ENCODE measurements at places on chromosomes 2 and 18. TPM values are rescaled to one million over a fixed set of nuclear protein-coding genes. Genes with fewer than 3 reads are reported as not detected.

DNA sequence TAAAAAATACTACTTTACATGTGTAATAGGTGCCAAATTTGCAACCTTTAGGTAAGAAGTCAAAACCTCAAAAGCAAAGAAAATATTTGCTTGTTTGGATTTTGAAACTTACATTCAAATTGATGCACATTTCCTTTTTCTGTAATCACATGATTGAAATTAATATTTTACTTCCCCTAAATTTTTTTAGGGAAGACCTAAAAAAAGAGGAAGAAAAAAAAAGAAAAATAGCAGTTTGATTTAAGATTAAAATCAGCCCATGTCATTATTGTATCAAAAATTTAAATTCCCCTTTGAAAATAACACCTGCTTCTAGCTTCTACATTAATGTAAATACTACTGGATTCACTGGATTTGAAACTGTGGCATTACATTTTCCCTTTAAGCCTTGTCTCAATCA lies 68.2 kb upstream of the STON1 start:
- no peak for DNase-seq

BOLL gene
- total RNA-seq, result not detected

- DNase-seq, result no peak
Measured at GRCh38 chr2:177256695-177257094, 7.8 kb downstream of the NFE2L2 start.

DNA sequence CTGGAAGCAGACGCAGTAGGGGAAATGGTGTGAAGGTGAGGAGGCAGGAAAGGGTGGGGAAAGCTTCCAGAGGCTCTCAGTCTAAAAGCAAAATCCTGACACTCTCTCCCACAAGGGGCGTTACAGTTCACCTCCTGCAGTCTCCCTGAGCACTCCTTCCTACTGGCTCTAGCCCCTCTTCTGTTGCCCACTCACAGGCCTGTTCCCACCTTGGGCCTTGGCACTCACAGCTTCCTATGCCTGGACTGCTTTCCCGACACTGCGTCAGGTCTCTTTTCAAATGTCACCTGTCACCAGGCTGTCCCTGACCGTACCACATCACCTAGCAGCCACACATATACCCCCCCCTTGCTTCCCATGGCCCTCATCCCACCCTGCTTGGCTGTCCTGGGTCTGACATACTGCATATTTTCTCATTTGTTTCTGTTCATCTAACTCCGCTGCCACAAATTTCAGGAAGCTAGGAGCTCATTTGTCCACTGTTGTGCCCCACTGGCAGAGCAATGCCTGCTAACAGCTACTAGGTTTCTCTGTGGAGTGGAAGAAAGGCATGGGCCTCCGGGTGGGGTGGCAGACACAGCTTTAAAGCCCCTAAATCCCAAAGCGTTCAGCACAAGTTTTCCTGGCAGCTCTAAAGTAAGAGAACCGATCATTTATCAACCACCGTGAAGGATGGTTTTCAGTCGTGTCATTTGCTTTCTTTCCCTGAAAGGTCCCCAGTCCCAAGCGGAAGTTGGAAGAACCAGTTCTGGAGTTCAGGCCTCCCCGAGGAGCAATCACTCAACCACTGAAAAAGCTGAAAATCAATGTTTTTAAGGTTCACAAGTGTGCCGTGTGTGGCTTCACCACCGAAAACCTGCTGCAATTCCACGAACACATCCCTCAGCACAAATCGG lies 118.8 kb downstream of the ZNF532 start:
- no peak for DNase-seq

CAPN14 gene
- 0.09 TPM for total RNA-seq

- DNase-seq, result peak; percentile 58
Measured at GRCh38 chr2:170505631-170506275, 209.4 kb upstream of the SP5 start.

DNA sequence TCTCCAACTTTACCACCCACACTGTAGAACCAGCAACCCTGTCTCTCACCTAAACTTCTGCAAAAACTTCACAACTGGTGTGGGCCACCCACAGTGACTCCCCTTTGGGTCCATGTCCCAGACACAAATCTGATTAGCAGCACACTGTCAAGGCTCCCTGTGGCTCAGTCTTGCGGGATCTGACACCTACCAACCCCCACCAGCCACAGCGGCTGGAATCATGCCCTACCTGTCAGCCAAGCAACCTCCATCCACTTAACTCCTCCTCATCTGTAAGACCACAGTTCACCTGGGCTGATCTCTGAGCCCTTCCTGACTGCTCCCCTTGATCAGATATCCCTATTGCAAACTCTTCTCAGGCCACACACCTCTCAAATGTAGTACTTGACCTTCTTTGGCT lies 14.6 kb downstream of the TCF4 start:
- no peak for DNase-seq

GRCh38 chr2:163319006-163319405 lies 416.8 kb downstream of the FIGN start:
- DNase-seq, result no peak

GRCh38 chr2:201383136-201383535 lies 26.0 kb upstream of the FLACC1 start:
- no peak for DNase-seq

ANKRD62 gene
- 0.73 TPM for total RNA-seq

GRCh38 chr2:65055422-65056214 lies 598 bp upstream of the CEP68 start:
- DNase-seq, result peak; percentile 69

CWC22 gene
- 12.3 TPM for total RNA-seq

DNA sequence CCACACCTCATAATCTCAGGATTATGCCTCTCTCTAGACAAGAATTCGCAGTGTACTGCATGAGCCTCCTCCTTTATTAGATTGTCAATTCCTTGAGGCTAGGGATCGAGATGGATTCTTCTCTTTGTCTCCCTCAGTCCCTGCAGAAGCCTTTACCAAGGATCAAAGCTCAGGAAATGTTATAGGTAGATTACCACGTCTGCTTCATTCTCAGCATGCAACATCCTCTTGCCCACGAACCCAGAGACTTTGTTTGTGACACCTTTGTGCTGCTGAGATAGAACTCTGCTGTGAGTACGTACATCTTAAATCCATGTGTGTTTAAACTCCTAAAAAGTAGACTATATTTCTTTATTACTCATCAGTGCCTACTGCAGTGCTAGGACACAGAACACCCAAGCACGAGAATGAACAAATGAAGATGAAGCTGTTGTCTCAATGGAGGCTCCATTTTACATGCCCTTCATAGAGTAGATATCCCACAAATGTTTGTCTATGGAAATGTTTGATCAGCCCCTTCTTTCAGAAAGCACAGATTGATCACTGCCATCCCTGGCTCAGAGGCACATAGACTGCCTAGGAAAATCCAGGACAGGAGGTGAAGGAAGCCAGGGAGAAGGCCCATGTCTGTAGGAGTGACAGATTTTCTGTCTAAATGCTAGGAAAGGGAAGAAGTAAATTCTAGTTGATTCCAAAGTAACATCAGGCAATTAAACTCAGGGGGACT lies 98.8 kb upstream of the KLHL29 start:
- DNase-seq, result no peak

SERPINB13 gene
- total RNA-seq, result not detected

PSMA8 gene
- total RNA-seq, result not detected

KCNE4 gene
- total RNA-seq, result 0.76 TPM

- DNase-seq, result no peak
Measured at GRCh38 chr2:224948859-224949258, 93.4 kb downstream of the DOCK10 start.

DNA sequence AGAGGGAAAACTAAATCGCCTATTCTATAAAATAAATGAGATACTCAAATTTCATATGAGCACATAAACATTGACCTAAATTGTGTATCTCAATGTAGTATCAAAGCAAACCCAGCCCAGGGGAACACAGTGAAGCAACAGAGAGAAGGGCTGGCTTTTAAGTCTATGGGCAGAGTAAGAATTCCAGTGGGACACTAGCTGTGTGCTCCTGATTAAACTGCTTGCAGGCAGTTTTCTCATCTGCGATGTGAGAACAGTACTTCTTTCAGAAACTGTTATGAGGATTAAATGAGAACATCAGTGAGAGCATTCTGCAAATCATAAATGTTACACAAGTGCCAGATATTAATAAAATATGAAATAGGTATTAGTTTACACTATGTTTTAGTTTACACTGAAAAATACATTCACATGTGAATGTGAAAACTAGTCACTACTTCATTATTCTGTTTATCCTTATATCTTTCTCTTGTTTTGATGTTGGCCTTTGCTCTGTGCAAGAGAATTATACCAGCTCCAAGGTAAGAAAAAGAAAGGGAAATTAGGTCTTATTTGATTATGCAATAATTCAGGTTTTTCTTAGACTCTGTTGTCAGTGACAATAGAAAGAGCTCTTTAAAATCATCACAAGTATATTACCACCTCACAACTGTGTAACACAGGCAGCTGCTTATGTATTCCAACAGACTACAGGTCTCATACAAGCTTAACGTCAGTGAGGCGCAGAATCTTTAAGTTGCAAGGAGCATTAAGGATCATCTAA lies 47.5 kb downstream of the GAREM1 start:
- no peak for DNase-seq

DNA sequence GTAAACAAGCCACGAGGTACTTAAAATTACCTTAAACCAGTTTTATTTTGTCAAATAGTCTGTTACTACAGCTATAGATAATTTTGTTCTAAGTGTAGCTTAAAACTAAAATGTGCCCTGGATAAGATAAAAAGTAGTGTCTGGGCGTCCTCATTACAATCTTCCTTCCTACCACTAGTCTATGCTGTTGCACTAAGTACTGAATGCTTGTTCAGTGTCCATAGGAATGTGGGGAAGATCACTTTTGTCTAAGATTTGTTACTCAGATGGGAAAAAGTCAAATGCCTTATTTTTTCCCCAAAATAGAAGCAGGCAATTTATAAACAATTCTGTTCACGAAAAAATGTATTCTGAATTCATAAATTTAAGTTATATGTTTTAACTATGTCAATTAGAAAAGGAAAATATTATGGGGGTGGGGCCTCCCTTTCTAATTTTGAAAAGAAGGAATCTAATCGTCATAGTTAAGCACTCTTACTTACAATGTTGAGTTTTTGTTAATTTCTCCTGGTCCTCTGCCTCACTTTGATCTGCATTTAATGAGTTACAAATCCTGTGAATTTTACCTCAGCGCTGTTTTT lies 140.4 kb upstream of the VRK2 start:
- no peak for DNase-seq

COLEC12 gene
- 6.4 TPM for total RNA-seq

DNA sequence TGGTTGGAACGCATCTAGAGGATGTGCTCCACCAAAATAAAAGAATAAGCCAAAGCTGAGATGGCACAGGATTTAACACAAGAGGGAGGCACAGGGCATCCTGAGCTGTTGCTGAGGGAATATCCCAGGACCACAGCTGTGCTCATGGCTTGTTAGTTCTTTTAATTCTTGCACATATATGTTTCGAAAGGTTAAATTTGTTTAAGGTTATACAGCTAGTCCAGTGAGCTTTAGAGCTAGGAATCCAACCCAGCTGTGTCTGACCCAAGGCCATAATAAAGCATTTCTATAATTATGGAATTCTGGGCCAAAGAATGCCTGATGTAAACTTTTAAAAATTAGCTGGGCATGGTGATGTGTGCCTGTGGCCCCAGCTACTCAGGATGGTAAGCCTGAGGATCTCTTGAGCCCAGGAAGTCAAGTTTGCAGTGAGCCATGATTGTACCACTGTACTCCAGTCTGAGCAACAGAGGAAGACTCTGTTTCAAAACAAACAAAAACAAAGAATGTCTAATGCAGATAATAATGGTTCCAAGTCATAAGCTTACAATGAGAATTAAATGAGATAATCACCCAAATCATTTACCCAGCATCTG lies 66.4 kb upstream of the CCBE1 start:
- DNase-seq, result no peak

FEZ2 gene
- 54.4 TPM for total RNA-seq

DNA sequence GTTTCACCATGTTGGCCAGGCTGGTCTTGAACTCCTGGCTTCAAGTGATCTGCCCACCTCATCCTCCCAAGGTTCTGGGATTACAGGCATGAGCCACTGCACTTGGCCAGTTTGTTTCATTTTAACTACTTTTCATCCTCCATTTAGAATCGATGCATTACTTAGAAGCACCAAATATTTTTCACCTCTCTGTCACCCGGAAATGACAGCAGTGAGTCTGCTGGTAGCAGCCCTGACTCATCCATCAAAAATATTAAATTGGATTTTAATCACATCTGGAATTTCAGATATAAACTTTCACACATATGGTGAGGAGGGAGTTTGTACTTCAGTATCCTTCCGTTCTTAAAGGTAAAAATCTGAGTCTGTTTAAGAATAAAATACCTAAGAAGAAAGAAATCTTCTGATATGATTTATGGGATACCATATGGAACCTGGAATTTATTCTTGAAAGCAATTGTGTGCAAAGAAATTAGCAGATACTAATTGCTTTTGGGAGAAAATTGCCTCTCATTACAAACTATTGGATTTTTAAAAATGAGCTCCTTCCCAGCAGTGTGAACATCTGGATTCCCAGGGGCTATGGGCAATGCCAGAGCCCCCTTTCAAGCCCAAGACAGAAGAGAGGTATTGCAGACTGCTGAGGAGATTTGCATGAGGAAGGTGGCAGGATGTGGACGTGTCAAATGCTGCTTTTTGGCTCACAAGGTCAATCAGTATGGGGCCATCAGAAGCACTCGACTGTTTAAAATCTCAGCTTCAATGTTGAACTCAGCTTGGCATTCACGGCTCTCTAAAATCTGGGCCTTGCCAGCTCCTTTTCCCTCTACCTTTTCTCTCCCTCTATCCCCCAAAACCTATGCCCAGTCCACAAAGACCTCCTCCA lies 279.5 kb upstream of the SIX2 start:
- no peak for DNase-seq

PROKR1 gene
- total RNA-seq, result 0.09 TPM

TMEM37 gene
- total RNA-seq, result 119 TPM

- DNase-seq, result no peak
Measured at GRCh38 chr2:72004201-72004915, 143.3 kb downstream of the CYP26B1 start.

IL36G gene
- 0.31 TPM for total RNA-seq

TRIM43 gene
- total RNA-seq, result not detected

GRB14 gene
- 1.6 TPM for total RNA-seq

DNA sequence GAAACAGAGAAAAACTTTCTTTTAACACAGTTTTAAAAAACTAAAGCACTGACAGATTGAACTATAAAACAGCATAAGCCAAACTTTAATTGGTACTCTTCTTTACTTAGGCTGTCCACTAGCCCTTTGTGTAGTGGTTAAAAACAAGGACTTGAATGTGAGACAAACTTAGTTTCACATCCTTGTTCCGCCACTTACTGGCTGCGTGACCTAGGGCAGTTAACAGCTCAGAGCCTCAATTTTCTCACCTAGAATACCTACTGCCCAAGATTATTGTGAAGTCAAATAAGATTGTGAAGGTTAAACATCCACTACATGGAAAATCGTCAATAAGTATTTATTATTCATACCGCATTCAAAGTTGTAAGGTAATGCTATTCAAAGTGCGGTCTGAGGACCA lies 2.0 kb downstream of the WDR35 start:
- no peak for DNase-seq

AQP12B gene
- 2.4 TPM for total RNA-seq

DNA sequence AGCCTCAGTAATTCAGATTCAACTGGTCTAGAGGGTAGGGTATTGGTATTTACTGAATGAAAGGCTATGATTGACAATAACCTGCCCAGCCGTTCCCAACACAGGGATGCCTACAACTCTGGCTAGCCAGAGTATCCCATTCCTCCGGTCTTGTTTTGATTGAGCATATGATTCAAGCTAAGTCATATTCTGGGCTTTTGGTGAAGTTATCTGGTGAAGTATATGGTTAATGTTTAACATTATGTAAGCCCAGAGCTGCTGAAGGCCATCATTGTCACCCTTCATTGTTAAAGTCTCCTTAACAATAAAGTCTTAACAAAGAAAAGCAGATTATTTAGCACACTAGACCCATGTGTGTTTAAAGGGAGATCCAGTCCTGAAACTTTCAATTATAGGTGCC lies 152.6 kb downstream of the EXOC6B start:
- DNase-seq, result no peak

All from left colon (tissue), 2 donors.